ENCODE measurements at places on chromosomes 4 and X.

DNA sequence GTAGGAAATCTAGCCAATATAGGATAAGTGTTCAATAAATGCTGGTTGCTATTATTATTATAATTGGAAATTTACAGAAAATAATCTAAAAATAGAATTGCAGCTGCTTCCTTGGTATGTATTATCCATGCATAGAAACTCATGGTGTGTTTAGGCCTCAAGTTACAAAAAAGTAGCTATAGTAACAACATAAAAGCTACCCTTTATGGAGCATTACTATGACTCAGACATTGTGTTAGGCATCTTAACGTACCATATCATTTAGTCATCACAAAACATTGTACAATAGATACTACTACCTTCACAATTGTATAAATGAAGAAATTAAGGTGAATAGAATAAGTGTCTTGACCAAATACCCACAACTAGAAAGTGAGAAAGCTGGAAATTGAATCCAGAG lies 126.9 kb upstream of the NRK start:
- DNase-seq, result no peak

DNA sequence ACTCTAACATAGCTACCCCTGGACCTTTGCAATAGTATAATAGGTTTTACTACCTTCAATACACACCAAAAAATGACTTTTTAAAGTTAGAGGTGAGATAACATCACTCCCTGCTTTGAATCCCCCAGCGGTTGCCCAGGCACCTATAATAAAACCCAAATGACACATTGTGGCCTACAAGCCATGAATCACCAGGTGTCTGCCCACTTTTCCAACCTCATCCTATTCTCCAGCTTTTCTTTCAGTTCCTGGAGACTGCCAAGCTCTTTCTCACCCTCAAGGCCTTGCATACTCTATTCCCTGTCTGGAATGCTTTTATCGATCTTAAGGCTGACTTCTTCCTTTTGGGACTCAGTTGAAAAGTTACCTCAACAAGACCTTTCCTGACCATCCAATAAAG lies 16.4 kb upstream of the PRSS48 start:
- DNase-seq, result no peak

DNA sequence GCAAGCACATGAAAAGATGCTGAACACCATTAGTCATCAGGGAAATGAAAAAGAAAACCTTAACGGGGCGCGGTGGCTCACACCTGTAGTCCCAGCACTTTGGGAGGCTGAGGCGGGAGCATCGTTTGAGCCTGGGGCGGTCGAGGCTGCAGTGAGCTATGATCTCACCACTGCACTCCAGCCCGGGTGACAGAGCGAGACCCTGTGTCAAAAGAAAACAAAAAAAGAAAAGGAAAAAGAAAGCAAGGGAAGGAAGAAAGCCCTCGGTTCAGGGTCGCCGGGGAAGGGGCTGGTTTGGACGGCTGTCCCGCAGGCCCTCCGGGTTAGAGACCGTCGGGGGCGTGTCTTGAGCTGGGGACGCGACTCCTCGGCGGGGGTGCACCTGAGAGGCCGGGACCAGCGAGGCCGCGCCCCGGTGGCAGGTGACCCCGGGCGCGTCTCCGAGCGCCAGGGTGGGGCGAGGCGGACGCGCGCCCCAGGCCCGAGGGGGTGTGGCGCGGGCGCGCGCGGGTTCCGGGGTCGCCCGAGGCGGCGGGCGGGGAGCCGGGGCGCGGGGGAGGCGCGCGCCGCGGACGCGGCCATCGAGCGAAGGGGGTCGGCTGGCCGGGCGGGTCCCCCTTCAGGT lies 478 bp upstream of the PLXNA3 start:
- peak; percentile 13 for DNase-seq

DNA sequence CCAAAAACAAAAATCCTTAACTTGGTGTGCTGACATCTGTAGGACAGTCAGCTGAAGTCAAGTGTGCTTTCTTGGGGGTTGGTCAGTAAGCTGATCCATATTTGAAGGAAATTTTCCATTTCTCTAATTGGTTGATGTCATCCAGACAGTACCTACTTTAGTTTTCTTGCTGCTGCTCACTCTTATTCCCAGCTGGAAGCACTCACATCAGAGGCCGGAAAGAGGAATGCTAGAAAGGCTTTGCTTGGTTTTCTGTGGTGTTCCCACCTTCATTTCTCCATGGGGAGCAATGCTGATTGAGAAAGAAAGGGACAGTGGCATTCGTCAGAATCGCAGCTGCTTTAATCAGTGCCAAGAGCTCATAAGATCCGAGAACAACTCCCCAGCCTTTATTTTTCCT lies 227.0 kb downstream of the C4orf33 start:
- no peak for DNase-seq

- no peak for DNase-seq
Observed at GRCh38 chr4:28436191-28437080, 1575.8 kb downstream of the STIM2 start.

DNA sequence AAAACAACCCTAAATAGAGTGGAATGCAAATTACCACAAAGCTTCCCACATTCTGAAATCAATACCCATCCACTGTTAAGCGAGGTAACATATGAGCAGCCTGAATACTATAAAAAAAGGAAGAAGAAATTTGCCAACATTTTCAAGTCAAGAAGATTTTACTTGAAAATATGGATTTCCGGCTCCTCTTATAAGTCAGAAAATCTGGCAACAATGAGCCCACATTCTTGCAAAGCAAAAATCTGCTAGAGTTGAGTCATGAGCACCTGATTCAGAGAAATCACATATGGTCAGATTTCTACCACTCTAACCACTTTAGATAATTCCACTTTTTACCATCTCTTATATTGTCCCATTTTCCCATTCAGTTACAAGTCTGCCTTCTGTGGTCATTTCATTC lies 395.7 kb downstream of the DTHD1 start:
- DNase-seq, result no peak

DNA sequence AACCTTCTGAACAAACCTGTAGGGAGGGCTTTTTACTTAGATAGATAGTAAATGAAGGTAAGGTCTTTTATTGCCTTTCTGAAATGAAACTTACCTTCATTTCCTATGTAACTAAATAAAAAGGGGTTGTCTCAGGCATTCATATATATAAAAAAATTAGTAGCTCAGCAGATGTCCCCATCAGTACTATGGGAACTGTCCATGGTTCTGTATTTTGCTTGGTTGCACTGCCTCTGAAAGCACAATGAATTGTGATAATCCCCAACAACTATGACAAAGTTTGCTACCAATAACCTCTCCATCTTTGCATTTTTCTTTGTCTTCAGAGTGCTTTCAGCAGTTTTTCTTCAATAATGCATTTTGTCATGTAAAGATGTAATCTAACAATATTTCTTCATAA lies 222.4 kb downstream of the SLIT2 start:
- no peak for DNase-seq

DNA sequence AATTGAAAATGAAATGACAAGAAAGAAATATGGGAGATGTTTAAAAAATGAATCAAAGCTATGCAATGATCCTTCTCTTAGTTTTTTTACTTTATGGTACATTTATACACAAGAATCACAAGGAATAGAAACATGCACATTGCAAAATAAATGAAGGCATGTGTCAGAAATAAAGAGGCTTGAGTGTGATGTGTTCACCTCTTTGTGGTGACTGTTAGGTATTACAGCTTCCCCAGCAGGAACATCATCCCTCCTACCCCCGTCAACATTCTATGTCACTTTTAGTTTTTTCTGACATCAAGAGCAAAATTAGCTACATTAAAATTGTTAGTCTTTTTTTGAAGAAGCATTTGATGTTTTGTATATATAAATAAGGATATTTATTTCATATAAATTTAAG lies 214.8 kb downstream of the SLC4A4 start:
- DNase-seq, result no peak

- DNase-seq, result no peak
Observed at GRCh38 chr4:112731715-112732114, 94.8 kb downstream of the LARP7 start.

GRCh38 chr4:5722328-5722727 lies 11.3 kb downstream of the EVC start:
- DNase-seq, result no peak

- DNase-seq, result no peak
Observed at GRCh38 chrX:24151513-24151912, 2.0 kb downstream of the ZFX start.

GRCh38 chr4:115834441-115834840 lies 721.0 kb upstream of the NDST4 start:
- no peak for DNase-seq

DNA sequence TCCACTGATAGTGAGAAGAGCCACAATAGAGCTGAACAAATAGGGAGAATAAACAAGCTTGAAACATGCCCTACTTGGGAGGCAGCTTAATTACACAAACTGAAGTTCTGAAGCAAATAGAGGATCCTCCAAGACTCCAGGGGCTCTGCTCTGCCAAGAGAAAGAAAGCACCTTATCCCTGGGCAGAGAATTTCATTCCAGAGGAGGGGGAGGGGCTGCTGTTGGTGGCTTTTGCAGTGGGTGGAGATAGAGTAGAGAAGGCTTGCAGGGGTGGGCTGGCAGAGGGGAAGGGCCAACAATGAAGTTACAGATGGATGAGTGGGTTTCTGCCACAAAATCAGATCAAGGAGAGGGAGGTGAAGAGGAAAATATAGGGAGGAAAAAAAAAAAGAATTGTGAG lies 1.0 kb upstream of the LPAR4 start:
- DNase-seq, result no peak

- no peak for DNase-seq
Observed at GRCh38 chr4:85243857-85244256, 231.1 kb upstream of the ARHGAP24 start.

GRCh38 chr4:119184128-119184527 lies 28.4 kb upstream of the USP53 start:
- DNase-seq, result no peak

GRCh38 chrX:18875256-18875878 lies 108.5 kb downstream of the PHKA2 start:
- no peak for DNase-seq

GRCh38 chrX:57104406-57104805 lies 16.9 kb downstream of the SPIN2B start:
- no peak for DNase-seq

DNA sequence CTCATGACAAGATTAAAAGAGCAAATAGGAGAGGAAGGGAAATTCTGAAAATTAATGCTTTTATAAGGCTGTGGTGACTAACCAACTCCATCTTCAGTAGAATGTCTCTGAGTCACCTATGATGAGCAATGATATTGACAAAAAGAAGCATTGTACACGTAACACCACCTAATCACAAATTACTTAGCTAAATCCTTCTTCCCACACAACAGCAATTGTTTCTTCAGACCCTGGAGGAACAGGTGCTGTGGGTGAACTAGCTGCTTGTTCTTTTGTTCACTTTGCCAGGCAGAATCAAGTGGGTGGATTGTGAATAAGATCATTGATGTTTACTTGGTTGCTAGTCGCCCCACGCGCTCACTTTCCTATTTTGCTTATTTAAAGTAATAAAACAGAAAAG lies 315.5 kb downstream of the CAMK2D start:
- no peak for DNase-seq

GRCh38 chr4:77579406-77580076 lies 26.1 kb upstream of the CXCL13 start:
- no peak for DNase-seq

- DNase-seq, result no peak
Observed at GRCh38 chr4:74056114-74056857, 17.8 kb upstream of the CXCL3 start.

GRCh38 chr4:74659576-74660411 lies 134.5 kb downstream of the BTC start:
- no peak for DNase-seq

- DNase-seq, result no peak
Observed at GRCh38 chrX:37905436-37906147, 58.2 kb upstream of the DYNLT3 start.

DNA sequence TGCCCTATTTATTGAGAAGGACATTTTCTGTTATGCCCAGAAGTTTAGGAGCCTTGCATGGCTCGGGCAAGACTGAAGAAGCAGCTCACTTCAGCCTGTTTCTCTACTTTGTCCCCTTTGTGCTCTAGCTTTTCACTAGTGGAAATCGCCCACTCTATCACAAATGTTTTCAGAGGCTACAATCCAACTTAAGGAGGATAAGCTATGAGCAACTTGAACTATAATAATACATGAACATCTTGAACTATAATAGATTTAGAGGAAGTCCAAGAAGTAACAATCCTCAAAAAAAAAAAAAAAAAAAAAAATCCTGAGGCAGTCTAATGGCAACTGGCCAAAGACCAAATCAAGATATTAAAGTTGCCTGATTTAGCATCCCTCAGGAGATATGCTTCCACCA lies 452.3 kb downstream of the IL1RAPL1 start:
- no peak for DNase-seq

GRCh38 chr4:18930487-18930886 lies 908.9 kb upstream of the LCORL start:
- DNase-seq, result no peak

DNA sequence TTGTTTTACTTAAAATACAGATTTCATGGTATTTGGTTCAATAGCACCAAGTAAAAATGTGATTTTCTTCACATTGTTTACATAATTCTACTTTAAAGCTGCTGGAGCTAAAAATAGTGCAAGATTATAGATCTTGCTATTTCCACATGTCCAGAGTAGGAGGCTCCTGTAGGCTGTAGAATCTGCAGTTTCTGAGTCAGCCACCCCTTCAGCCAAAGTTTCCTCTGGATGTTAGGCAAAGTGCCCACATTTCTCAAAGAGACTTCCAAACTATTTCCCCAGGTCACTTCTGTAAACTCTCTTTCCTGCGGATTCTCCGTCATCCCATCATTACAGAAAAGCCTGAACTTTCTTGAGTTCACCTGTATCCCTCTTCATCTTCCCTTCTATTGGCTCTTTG lies 342.5 kb upstream of the FSTL5 start:
- no peak for DNase-seq

- no peak for DNase-seq
Observed at GRCh38 chr4:109990261-109991257, 77.9 kb downstream of the EGF start.

- no peak for DNase-seq
Observed at GRCh38 chr4:10623241-10623640, 61.3 kb downstream of the CLNK start.

DNA sequence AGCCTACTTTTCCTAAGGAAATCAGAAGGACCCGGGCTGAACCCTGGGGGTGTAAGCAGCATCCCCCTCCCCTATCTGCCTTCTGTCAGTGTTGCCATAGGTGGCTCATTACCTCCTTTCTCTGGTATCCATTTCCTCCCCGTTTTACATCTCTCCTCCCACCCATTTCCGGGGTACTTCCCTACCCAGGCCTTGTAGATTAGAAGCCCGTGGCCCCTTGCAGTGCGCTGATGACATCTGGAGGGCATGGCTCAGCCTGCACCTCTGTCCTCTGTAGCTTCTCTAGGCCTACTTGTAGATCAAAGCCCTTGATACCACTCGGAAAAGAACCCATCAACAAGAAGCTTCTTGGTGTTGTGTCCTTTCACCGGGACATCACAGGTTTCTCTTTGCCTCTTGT lies 71.8 kb downstream of the NBDY start:
- no peak for DNase-seq

DNA sequence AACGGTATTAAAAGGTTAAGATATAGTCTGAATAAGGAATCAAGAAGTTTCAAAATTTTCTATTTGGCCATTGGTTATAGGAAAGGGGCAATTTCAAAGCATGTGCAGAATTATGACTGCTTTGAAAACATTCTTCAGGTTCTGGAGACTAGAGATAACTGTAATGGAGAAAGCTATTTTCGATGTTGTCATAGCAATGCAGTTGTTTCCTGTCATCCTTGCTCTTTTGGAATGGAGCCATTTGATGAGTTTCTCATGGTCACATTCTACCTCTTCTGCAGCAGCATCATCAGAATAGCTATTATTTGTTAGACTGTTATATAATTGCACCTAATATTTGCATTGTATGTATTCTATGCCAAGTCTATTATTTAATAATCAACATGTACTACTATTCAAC lies 368.2 kb upstream of the NR3C2 start:
- no peak for DNase-seq
